GM03348 (cell line): ENCODE measurements at places on chromosomes 16 and 17.

GRCh38 chr17:32007463-32008298, 498 bp downstream of the LRRC37B start:
- peak; percentile 57 for DNase-seq

DNA sequence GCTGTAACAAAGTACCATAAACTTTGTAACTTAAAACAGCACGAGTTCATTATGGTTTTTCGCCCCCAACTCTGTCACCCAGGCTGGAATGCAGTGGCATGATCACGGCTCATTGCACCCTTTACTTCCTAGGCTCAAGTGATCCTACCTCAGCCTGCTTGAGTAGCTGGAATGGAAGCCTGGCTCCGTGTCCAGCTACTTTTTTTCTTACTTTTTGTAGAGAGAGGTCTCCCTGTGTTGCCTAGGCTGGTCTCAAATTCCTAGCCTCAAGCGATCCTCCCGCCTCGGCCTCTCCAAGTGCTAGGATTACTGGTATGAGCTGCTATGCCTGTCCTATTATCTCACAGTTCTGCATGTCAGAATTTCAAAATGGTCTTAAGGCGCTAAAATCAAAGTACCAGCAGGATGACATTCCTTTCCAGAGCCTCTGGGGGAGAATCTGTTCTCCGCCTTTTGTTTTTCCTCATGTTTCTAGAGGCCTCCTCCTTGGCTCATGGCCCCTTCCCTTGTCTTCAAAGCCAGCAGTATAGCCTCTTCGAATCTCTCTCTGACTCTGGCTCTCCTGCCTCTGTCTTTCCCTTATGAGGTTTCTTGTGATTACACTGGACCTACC, 10.1 kb upstream of the PRM1 start:
- DNase-seq, result no peak

DNA sequence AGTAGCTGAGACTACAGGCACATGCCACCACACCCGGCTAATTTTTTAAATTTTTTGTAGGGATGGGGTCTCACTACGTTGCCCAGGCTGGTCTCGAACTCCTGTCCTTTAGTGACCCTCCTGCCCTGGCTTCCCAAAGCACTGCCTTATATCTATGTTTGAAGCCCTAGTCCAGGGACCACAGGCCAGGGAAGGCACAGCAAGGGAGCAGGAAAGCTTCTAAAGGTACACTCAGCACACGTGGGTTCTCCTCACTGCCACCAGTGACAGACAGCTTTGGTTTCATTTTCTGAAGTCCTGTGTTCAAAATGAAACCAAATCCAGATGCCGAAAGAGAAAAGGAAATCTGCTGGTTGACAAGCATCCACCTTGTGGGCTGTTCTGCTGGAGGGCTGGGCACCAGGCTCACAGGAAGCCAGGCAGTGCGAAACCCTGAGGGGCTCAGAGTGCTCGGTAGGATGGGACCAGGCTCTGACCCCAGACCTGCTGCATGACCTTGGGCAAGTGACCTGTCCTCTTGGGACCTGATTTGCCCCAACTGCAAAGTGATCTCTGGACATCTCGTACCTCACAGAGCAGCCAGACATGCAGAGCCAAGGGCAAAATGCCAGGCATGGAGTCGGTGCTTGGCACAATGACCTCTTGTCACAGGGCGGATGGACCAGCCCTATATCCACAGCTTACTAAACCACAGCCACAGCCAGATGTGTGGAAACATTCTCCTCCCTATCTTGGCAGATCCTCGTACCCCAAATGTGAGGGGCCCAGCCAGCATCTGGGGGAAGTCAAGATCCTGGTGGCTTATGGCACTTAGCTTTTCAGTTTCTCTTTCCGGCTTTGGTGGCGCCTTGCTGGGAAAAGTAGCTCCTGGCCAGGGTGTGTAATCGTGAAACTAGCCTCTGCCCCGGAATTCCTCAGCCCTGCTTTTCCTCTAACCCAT, 2.8 kb upstream of the SOCS1 start:
- DNase-seq, result peak; percentile 29

GRCh38 chr17:61253362-61253761, 146.3 kb upstream of the TBX2 start:
- no peak for DNase-seq

DNA sequence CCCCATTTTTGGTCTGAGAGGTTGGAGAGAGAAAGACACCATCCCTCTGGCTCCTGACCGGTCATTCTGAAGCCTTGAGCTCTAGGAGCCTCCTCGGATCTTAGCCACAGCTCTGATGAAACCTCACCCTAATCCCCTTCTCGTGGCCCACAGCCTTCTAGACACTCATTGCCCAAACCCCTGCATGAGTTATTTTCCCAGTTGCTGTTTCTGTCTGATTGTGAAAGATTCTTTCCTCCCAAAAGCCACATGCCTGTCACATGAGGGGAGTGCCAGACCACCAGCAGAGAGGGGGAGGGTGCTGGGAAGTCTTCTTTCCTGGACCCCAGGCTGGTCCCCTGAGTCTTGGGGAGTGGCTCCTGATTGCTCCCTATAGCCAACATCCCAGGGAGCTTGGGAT, 17.6 kb upstream of the ABR start:
- peak; percentile 77 for DNase-seq

DNA sequence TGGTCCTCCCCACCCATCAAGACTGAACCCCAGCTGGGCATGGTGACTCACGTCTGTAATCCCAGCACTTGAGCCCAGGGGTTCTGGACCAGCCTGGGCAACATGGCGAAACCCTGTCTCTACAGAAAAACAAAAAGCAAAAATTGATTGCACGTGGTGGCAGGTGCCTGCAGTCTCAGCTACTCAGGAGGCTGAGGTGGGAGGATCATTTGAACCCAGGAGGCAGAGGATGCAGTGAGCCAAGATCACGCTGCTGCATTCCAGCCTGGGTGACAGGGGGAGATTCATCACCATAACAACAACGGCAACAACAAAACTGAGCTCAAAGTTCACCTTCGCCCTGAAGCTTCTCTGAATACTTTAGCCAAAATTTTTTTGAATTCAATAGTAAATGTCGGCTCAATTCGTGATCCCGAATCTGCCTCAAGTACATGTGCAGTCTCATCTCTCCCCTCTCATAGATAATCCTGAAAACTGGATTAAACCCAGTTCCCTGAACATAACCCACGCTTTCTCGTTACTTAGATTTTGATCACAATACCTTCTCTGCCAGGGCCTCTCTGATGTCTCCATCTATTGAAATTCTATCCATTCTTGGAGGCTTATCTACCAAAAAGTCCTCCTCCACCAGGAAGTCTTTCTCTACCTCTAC, 13.5 kb upstream of the MYH10 start:
- DNase-seq, result no peak

DNA sequence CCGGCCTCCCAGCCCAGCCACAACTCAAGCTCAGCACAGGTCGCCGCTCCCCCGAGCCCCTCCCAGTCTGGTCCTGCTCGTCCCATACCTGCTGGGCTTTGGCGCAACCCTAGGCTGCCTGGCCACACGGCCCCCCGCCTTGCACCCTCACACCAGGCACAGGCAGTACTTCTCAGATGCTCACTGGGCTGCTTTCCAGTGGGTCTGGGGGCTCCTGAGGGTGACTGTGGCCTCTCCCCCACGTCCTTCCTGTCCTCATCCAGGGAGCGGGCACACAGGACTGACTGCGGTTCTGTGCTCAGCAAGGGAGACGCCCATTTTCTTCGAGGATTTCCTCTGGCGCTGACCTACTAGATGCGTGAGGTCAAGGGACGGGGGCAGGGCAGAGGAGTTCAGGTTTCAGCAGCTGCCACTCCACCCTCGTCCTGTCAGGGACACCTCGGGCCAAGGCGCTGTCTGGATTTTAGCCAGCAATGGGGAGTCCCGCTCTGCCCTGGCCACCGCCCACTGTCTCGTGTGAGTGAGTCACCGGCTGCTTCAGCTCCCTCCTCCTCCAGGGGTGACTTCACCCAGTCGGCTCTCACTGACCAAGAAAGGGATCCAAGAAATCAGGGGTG, 115.8 kb downstream of the NPIPB11 start:
- DNase-seq, result peak; percentile 90

DNA sequence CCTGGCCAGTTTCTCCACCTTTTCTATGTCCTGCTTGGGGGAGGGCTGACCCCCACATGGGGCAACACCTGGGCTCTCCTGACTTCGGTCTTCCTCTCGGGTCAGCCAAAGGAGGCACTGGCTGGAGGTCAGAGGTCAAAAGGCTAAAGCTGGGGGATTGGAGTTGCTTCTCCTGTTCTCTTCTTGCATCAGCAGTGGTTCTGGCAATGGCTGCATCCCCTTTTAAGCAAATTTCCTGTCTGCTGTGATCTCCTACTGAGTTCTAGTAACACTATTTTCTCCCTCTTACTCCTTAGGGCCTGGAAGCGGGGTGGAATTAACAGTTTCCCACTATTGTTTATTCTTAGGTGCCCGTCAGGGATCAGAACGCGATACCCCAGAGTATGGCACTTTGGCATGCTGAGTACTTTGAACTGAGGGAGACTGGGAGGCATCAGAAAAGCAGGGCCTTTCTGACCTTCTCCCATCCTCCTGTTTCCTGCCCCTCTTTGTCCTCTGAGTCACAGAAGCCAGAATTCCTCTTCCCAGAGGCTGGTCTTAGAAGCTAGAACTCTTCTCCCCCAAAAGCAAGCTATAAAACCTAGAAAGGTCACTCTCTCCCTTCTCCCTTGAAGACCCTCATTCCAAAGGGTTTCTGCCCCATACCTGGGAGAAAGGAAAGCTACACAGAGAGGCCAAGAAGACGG, 268.2 kb downstream of the STX8 start:
- peak; percentile 19 for DNase-seq

GRCh38 chr17:33983824-33984574, 271.1 kb upstream of the CCL2 start:
- DNase-seq, result no peak
